ENCODE measurements at places on chromosomes 13 and 19.

- DNase-seq: no peak
Measured at GRCh38 chr19:15488489-15489226, 9.4 kb upstream of the PGLYRP2 start.

- no peak for DNase-seq
Measured at GRCh38 chr13:97139691-97140090, 82.4 kb upstream of the MBNL2 start.

- no peak for DNase-seq
Measured at GRCh38 chr19:18814063-18814462, 17.7 kb upstream of the UPF1 start.

DNA sequence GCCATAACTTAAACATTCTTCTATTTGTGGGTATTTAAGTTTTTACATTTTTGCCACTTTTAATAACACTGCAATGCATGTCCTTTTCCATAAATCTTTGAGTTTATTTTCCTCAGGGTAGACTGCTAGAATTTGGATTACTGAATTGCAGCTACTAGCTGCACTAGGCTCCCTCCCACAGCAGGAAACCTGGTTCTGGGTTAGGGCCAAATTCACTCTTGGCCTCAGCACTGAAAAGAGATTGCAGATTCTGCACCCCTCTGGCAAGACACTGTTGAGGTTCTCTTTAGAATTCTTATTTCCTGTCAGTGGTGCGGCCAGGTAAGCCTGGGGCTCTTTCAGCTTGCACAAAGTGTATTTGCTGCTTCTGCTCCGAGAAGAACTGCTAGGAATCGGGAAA lies 155.7 kb downstream of the ENOX1 start:
- DNase-seq: no peak

DNA sequence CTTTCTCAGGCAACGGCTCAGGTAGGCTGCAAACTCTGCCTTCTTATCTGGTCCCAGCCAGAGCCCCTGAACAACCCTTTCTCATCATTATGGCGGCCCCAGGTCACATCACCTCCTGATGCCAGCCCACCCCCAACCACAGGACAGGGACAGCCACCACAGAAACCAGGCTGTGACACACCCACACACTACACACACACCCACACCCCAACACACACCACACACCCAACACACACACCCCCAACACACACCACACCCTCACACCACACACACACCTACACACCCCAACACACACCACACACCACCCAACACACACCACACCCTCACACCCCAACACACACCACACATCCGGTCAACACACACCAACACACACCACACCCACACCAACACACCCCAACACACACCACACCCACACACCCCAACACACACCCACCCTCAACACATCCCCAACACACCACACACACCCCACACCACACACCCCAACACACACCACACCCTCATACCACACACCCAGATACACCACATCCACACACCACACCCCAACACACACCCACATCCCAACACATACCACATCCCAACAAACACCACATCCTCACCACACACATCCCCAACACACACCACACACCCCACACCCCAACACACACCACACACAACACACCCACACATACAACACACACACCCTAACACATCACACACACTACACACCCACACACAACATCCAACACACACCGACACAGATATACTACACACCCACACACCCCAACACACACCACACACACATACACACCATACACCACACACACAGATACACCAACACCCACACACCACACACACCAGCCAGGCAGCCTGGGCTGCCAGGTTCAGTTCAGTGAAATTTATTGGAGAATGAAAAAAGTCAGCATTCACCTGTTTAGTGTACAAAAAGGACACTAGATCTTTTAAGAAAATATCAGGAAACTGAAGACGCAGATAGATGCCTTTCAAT lies 4.2 kb upstream of the ISYNA1 start:
- no peak for DNase-seq

- no peak for DNase-seq
Measured at GRCh38 chr13:31049833-31050232, 111.9 kb downstream of the HSPH1 start.

- no peak for DNase-seq
Measured at GRCh38 chr19:55468054-55468393, 3.5 kb upstream of the C19orf85 start.
